ENCODE measurements at places on chromosomes 2 and 18. TPM values are rescaled to one million over a fixed set of nuclear protein-coding genes. Genes with fewer than 3 reads are reported as not detected.
A peak's percentile ranks its signal among the peaks of the same experiment; 100 is the strongest.

- no peak overlapping the region for H3K27ac ChIP-seq
- no peak for DNase-seq
- no peak overlapping the region for H3K4me3 ChIP-seq
- no peaks in the 10 kb centered on the region for H3K27me3 ChIP-seq
- H3K36me3 ChIP-seq: no peaks in the 10 kb centered on the region
These were observed 67.2 kb downstream of the GREB1L start for GRCh38 chr18:21309248-21309647.

DNA sequence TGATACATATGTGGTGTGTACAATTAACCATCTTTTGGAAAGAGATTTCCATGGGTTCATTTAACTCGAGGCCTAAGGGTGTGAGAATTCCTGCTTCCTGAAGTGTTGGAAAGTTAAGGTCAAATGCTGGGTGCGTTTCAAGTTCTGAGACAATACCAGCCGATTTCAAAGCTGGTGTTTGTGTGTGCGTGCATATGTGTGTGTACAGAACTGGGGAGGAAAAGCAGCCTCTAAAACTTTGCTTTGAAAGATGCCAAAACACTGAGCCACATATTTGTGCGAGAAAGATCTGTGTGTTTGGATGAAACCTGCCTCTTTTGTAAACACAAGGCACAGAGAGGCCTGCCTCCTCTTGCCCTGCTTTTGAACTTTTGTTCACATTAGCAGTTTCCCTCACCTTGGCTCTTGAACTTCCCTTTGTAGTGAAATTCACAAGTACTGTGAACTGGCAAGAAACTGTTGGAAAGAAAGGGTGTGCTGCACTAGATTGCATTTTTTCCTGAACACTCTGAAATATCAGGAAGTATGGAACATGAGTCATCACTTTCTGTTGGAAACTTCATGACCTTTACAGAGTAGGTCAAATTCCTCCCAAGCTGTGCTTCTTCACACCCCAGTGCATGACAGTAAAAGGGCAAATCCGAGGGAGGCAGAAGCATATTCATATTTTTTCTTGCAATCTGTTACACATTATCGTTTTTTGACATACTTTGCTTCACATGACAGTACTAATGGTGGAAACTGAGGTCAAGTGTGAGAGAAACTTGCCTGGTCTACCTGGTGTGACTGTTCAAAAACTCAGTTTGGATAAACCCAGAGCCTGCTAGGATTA lies 20.0 kb upstream of the CAVIN2 start:
- H3K4me3 ChIP-seq: no peak overlapping the region
- H3K27ac ChIP-seq: peak overlapping the region; percentile 81
- no peaks in the 10 kb centered on the region for H3K36me3 ChIP-seq
- no peaks in the 10 kb centered on the region for H3K27me3 ChIP-seq

- peak overlapping the region; percentile 19 for H3K27ac ChIP-seq
- no peak for DNase-seq
- no peak overlapping the region for H3K4me3 ChIP-seq
- no peaks in the 10 kb centered on the region for H3K27me3 ChIP-seq
- H3K4me1 ChIP-seq: peaks cover 18% of the 10 kb centered on the region
- peaks cover 13% of the 10 kb centered on the region for H3K36me3 ChIP-seq
These were observed 3.6 kb downstream of the PNKD start for GRCh38 chr2:218273908-218274249.

GRCh38 chr2:31944828-31945571 lies 65.8 kb downstream of the MEMO1 start:
- H3K4me3 ChIP-seq: no peak overlapping the region
- no peak for DNase-seq
- H3K27me3 ChIP-seq: no peaks in the 10 kb centered on the region
- no peaks in the 10 kb centered on the region for H3K4me1 ChIP-seq
- no peak overlapping the region for H3K27ac ChIP-seq
- no peaks in the 10 kb centered on the region for H3K36me3 ChIP-seq

DNA sequence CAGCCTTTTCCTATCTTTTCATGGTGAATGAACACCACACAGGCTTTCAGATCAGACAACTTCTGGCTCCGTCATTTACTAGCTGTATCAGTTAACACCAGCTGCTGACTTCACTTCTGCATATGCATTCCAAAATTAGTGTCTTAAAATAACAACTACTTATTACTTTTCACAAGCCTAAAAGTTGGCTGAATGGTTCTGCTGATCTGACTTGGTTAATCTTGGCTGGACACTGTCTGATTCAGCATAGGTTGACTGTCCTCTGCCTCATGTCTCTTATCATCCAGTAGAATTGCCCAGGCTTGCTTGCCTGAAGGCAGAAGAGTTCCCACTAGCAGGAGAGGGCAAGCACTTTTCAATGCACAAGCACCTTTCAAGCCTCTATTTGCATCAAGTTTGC lies 72.7 kb downstream of the MARCHF4 start:
- no peak overlapping the region for H3K27ac ChIP-seq
- no peaks in the 10 kb centered on the region for H3K36me3 ChIP-seq
- no peaks in the 10 kb centered on the region for H3K27me3 ChIP-seq
- H3K4me3 ChIP-seq: no peak overlapping the region
- no peaks in the 10 kb centered on the region for H3K4me1 ChIP-seq
- DNase-seq: no peak

GRCh38 chr2:7601990-7602389 lies 684.8 kb downstream of the RNF144A start:
- no peak for DNase-seq
- no peaks in the 10 kb centered on the region for H3K36me3 ChIP-seq
- H3K27ac ChIP-seq: no peak overlapping the region
- H3K4me3 ChIP-seq: no peak overlapping the region

DNA sequence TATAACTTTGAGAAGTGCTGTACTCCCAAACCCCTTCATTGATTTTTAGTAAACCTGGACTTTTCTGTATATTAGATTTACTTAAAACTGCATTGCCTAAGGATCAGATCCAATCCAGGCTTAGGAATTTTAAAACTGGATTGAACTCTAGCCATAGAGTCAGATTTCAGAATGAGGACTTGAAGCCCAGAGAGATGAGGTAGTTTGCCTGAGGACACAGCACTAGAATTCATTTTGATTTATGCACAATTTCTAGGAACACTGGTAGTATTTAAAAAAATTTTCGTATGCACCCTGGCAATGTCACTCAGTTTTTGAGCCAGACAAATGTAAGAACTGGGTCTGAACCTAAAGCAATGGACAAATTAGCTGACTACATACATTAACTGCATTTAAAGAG lies 144.9 kb downstream of the KCTD1 start:
- no peaks in the 10 kb centered on the region for H3K27me3 ChIP-seq
- DNase-seq: no peak
- no peak overlapping the region for H3K4me3 ChIP-seq
- no peak overlapping the region for H3K27ac ChIP-seq

DNA sequence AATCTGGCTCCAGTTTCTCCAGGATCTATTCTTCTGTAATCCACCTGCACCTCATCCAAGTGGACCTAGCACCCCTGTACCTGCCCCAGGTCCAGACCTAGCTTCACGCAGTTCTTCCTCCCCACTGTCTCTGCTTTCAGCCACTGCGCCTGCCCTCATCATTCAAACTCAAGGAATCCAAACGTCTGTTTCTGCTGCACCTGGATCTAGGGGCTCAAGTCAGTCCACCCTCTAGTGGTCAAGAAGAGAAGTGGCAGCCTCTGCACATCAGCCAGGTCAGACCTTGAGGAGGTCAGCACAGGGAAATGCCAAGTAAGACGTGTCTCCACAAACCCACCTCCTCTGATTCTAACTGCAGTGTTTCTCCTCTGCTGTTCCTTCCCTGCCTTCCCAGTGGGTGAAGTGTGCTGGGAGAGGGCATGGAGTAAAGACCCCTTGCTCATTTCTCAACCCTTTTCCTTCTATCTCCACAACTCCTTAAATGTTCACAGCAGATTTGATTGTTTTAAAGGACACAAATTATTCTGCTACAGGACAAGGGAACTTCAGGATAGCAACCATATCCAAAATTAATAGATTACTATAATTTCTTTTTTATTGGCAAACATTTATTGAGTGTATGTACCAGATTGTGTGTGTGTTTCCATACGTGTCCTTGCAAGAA lies 8.6 kb upstream of the RNF152 start:
- no peak overlapping the region for H3K27ac ChIP-seq
- H3K36me3 ChIP-seq: no peaks in the 10 kb centered on the region
- DNase-seq: no peak
- H3K4me1 ChIP-seq: no peaks in the 10 kb centered on the region

GRCh38 chr2:101026253-101026701 lies 24.2 kb downstream of the RPL31 start:
- H3K27ac ChIP-seq: no peak overlapping the region
- DNase-seq: no peak
- H3K27me3 ChIP-seq: no peaks in the 10 kb centered on the region

- H3K27me3 ChIP-seq: no peaks in the 10 kb centered on the region
- H3K36me3 ChIP-seq: no peaks in the 10 kb centered on the region
- H3K4me3 ChIP-seq: no peak overlapping the region
- no peaks in the 10 kb centered on the region for H3K4me1 ChIP-seq
These were observed 7.4 kb downstream of the PTGR3 start for GRCh38 chr18:75201282-75202270.

- no peak for DNase-seq
- no peaks in the 10 kb centered on the region for H3K27me3 ChIP-seq
- no peak overlapping the region for H3K27ac ChIP-seq
These were observed 80.6 kb downstream of the MAP4K4 start for GRCh38 chr2:101778102-101778501.

DNA sequence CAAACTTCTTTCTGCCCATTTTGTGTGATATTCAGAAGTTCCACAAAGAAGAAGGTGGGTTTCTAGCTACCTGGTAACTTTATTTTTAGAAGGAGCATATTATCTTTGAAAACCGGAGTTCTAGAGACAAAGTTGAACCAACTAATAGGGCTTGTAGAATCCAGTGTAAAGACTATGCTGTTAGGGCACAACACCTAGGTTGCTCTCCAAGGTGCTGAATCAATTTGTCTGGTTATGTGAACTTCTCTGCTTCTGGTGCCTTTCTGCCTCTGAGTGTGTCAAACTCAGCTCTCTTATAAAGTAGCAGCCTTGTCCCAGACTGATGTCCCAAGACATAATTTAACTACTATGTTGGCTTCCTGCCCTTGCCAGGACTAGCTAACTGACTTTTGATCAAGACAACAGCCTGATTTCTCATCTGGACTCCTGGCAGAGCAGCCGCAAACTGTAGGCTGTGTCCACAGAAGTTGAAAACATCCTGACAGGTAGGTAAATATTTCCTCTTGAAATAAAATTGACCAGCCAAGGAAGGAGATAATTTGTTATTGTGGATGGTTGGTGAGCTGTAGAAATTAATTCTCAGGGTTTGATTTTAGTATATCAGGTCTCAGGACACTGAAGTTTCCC lies 119.4 kb downstream of the CYRIA start:
- no peak for DNase-seq
- H3K36me3 ChIP-seq: no peaks in the 10 kb centered on the region
- no peak overlapping the region for H3K27ac ChIP-seq
- H3K4me1 ChIP-seq: no peaks in the 10 kb centered on the region

GRCh38 chr2:240292619-240293525 lies 142.6 kb upstream of the GPC1 start:
- no peak overlapping the region for H3K27ac ChIP-seq
- no peaks in the 10 kb centered on the region for H3K4me1 ChIP-seq
- no peaks in the 10 kb centered on the region for H3K27me3 ChIP-seq
- no peak overlapping the region for H3K4me3 ChIP-seq

DNA sequence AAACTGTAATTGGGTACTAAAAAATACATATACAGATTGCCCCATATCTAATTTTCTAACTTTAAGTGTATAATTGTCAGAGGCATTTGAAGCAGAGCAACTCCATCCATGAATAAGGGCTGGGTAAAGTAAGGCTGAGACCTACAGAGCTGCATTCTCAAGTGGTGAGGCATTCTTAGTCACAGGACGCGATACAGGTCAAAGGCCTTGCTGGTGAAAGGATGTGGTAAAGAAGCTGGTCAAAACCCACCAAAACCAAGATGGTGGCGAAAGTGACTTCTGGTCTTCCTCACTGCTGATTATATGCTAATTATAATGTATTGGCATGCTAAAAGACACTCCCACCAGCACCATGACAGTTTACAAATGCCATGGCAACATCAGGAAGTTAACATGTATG lies 50.0 kb downstream of the SLC8A1 start:
- H3K4me3 ChIP-seq: no peak overlapping the region
- no peaks in the 10 kb centered on the region for H3K27me3 ChIP-seq
- no peak overlapping the region for H3K27ac ChIP-seq
- H3K4me1 ChIP-seq: no peaks in the 10 kb centered on the region
- no peaks in the 10 kb centered on the region for H3K36me3 ChIP-seq
- no peak for DNase-seq

DNA sequence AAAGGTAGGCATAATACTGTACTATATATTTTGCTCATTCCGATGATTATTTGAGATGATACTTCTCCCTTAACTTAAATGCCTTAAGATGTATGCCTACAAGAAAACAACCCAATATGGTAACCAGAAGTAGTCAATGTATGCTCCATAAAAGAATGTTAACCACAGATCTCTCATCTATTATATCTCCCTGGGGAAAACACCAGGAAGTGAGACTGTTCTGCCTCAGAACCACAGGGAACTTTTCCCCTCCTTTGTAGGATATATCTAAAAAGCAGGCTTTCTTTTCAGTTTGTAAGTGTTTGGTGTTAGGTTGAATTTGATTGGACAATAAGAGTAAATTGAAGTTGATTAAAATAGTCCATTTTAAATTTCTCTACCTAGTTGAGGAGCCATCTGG lies 1160.5 kb upstream of the NXPH2 start:
- no peaks in the 10 kb centered on the region for H3K4me1 ChIP-seq
- no peak overlapping the region for H3K27ac ChIP-seq
- H3K36me3 ChIP-seq: no peaks in the 10 kb centered on the region
- no peaks in the 10 kb centered on the region for H3K27me3 ChIP-seq
- H3K4me3 ChIP-seq: no peak overlapping the region

Gene PSMG2
- 102 TPM for total RNA-seq

Gene FHL2
- 98.2 TPM for total RNA-seq

Gene RASGRP3
- 23.9 TPM for total RNA-seq

Gene GRB14
- 4.6 TPM for total RNA-seq

Gene CCDC178
- 4.6 TPM for total RNA-seq

Gene HOXD1
- total RNA-seq: 0.15 TPM

Gene NIF3L1
- 20.3 TPM for total RNA-seq

Measured in breast epithelium (tissue), 4 donors.